ENCODE measurements at places on chromosomes 1 and 21.

- no peak for DNase-seq
Measured at GRCh38 chr1:158998781-158999161, 10.9 kb upstream of the IFI16 start.

DNA sequence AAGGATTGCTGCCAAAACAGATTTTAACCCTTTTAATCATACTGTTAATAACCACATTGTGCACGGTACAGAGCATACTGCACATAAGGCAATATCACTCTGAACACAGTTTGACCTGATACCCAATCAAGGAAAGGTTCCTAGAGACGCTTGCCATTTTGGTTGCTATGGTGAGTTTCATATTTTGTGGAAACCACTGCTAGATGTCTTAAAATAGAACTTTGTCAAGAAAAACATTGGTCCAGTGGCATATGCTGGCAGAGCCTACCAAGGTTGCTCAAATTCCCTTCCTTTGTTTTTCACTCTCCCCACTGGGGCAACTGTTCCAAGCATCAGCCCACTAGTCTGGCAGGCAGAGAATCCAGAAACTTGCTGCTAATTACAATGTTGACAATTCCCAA, 114.8 kb upstream of the DPYD start:
- no peak for DNase-seq

GRCh38 chr1:226678251-226678650, 60.8 kb downstream of the ITPKB start:
- DNase-seq = no peak

- DNase-seq = no peak
Measured at GRCh38 chr1:25689686-25690381, 73.2 kb downstream of the MAN1C1 start.

- no peak for DNase-seq
Measured at GRCh38 chr1:107264561-107264960, 123.7 kb downstream of the NTNG1 start.
